Posterior vena cava (tissue), 2 donors: ENCODE measurements at places on chromosomes 6 and 20. TPM values are rescaled to one million over a fixed set of nuclear protein-coding genes. Genes with fewer than 3 reads are reported as not detected.

FBXO30 gene
- total RNA-seq = 17.4 TPM

BIRC7 gene
- not detected for total RNA-seq

COL9A3 gene
- total RNA-seq = 1.9 TPM

OR2H1 gene
- total RNA-seq = not detected

MROH8 gene
- 3.0 TPM for total RNA-seq

LEMD2 gene
- 41.4 TPM for total RNA-seq

ACTL10 gene
- 1.2 TPM for total RNA-seq

SNAI1 gene
- total RNA-seq = 8.9 TPM

ZNF391 gene
- total RNA-seq = 3.3 TPM

PRL gene
- total RNA-seq = not detected

PNLDC1 gene
- 0.19 TPM for total RNA-seq

CAPN11 gene
- total RNA-seq = 1.5 TPM

FHL5 gene
- total RNA-seq = 37.9 TPM

WFDC10B gene
- total RNA-seq = not detected

MCCD1 gene
- not detected for total RNA-seq

HLA-DPB1 gene
- 37.4 TPM for total RNA-seq

RNASET2 gene
- 18.3 TPM for total RNA-seq

SH3BGRL2 gene
- total RNA-seq = 14.0 TPM

SPATA25 gene
- 1.00 TPM for total RNA-seq

ADGRF5 gene
- 24.1 TPM for total RNA-seq

ERVFRD-1 gene
- 0.05 TPM for total RNA-seq

FRMD1 gene
- total RNA-seq = not detected

ARMC2 gene
- total RNA-seq = 7.4 TPM

IPCEF1 gene
- total RNA-seq = 4.0 TPM

LY6G6D gene
- not detected for total RNA-seq

ADAM33 gene
- total RNA-seq = 52.0 TPM

GPX5 gene
- total RNA-seq = not detected

C20orf144 gene
- total RNA-seq = not detected

TPD52L1 gene
- 51.7 TPM for total RNA-seq

GSTA2 gene
- not detected for total RNA-seq

PARD6B gene
- 1.0 TPM for total RNA-seq

TSBP1 gene
- total RNA-seq = not detected
